NCI-H1436 treated with DMSO at 0.1 percent for 48 hours (cell line): ENCODE measurements at places on chromosomes 2 and 18.

GRCh38 chr2:200380833-200381542 lies 74.5 kb downstream of the SPATS2L start:
- no peak for DNase-seq

- no peak for DNase-seq
Observed at GRCh38 chr2:29024882-29025430, 43.9 kb downstream of the TOGARAM2 start.

- DNase-seq: no peak
Observed at GRCh38 chr18:57008001-57008686, 138.7 kb upstream of the BOD1L2 start.

DNA sequence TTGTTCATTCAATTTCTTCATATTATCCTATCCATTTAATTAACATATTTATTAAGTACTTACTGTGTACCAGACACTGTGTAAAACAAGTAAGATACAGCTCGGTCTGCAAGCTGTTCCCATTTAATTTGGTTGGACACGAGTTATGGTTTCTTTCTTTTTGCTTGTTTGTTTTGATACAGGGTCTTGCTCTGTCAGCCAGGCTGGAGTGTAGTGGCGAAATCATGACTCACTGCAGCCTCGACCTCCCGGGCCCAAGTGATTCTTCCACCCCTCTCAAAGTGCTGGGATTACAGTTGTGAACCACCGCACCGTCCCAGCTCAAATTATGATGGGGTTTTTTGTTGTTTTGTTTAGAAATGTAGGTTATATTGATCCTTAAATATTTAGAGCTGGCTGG lies 9.0 kb downstream of the CYBRD1 start:
- DNase-seq: no peak

DNA sequence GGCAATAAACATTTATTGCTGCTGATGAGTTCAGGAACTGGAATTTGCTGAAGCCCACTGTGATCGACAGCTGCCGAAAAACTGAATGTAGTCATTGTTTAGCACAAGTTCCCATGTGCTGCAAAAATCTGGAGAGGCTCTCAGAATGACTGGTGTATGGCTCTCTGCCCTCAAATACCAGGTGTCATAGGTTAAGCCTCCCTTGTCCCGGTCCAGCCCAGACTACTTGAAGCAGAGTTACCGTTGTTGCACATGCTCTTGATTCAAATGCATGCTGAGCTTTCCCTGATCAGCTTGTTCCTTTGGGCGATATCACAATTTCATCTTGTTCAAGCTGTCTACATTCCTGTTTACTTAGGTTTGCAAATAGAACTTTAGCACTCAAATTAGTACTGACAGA lies 625.2 kb downstream of the CPS1 start:
- no peak for DNase-seq

- no peak for DNase-seq
Observed at GRCh38 chr18:46657115-46657955, at the start of gene LOXHD1. TSS of gene LOXHD1 (minus strand) at chr18:46657220. CDS start at chr18:46657033, 187 bp downstream.

DNA sequence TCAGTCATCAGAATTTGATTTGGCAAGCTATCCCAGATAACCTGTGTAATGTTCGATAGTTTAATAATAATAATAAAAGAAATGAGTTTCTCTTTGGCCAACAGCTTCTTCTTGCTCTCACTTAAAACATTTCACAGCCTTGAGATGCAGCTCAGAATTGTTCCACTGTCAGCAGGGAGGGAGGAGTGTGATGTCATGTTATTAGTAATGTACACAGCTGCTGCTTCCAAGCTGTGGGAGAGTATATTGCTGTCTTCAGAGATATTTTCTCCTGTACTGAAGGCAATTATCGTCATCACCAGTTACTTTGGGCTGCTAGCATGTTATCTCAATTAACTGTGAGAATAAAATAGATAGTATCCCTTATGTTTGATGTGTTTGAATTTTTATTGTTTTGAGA lies 146.9 kb upstream of the MAP3K20 start:
- no peak for DNase-seq

GRCh38 chr18:34098109-34098508 lies 126.6 kb downstream of the NOL4 start:
- no peak for DNase-seq

- no peak for DNase-seq
Observed at GRCh38 chr2:178732913-178733312, 74.3 kb downstream of the TTN start.

- no peak for DNase-seq
Observed at GRCh38 chr2:205642599-205643356, 39.5 kb upstream of the NRP2 start.

DNA sequence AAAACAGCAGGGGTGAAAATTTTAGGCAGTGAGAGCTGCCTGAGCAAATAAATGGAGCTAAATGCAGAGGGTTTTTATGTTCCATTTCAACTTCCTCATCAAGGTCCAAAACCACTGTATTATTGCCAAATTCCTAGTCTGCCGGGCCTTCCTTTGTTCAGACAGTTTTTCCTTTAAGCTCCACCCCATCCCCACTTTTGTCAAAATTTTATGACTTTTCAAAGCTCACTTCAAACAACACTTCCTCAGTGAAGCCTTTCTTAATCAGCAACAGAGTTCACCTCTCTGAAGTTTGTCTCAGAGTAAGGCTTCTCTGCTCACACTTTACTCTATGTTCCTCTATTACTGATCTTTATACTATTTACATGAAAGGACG lies 81.3 kb downstream of the CERKL start:
- DNase-seq: no peak

GRCh38 chr2:225334514-225334913 lies 65.0 kb upstream of the NYAP2 start:
- peak; percentile 90 for DNase-seq

DNA sequence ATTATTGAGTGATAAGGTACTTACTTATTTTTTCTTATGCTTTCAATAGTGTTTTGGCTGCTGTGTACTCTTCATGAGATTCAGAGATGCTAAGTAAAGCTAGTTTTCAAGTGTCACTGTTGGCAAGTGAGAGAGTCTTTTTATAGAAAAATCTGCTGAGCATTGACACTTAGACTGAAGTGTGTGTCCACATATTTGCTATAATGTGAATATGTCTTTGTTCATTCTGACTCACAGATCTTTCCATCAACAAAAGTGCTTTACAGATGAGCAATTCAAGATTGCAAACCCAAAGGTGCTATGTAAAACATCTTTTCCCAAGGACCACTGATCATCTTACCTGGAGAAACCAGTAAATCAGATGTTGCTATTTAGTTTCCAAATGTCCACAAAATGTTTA lies 410.6 kb upstream of the FIGN start:
- DNase-seq: no peak

- DNase-seq: no peak
Observed at GRCh38 chr2:200426754-200427153, 83.1 kb downstream of the KCTD18 start.

- DNase-seq: no peak
Observed at GRCh38 chr2:86352727-86353221, 15.3 kb upstream of the REEP1 start.

GRCh38 chr2:28344756-28345373 lies 47.8 kb upstream of the FOSL2 start:
- DNase-seq: no peak

DNA sequence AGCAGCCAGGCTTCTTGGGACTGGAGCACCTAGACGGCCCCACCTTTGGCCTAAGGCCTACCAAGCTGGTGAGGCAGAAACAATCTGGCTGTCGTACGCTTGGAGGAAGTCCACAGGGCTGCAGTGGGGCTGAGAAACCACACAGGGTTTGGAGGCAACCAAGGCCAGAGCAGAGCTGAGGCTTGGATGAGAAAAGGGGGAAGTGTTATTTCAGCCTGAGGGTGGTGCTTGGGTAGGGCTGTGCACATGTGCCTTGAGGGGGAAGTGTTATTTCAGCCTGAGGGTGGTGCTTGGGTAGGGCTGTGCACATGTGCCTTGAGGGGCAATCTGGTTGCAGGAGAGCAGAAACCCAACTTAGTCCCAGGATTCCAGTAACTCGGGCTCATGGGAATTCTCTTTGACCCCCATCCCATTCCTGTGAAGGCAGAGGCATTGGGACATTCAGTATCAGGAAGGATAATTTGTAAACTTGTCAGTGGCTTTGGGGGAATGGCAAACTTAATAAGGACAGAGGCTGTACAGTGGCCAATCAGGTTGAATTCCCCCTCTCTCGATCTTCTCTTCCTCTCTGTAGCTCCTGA lies 971 bp upstream of the FBXO41 start:
- no peak for DNase-seq

- no peak for DNase-seq
Observed at GRCh38 chr2:26018184-26019055, 15.5 kb upstream of the RAB10 start.

DNA sequence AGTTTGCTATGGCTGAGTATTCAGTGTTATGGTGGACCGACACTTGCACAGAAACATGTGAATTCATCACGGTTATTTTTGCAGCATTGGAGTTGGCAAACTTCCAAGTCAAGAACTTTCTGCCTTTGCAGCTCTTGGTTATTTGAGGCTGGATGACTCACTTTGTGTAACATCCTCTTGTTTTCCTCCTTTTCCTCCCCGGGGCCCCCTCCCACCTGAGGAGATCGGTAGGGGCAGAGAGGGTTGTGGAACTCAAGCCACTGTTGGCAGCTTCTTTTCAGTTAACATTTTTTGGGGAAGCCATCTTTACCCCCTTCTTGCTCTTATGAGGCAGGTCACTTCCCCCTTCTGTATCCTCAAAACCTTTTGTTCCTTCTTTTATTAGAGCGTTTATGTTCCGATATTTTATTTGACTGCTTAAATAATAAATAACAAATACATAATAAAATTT lies 48.6 kb downstream of the DDX1 start:
- DNase-seq: no peak

- no peak for DNase-seq
Observed at GRCh38 chr2:71191570-71191943, 35.3 kb downstream of the PAIP2B start.

GRCh38 chr2:195632856-195633572 lies 24.0 kb upstream of the SLC39A10 start:
- DNase-seq: no peak

GRCh38 chr18:37566479-37567060 lies 972 bp upstream of the CELF4 start:
- no peak for DNase-seq

DNA sequence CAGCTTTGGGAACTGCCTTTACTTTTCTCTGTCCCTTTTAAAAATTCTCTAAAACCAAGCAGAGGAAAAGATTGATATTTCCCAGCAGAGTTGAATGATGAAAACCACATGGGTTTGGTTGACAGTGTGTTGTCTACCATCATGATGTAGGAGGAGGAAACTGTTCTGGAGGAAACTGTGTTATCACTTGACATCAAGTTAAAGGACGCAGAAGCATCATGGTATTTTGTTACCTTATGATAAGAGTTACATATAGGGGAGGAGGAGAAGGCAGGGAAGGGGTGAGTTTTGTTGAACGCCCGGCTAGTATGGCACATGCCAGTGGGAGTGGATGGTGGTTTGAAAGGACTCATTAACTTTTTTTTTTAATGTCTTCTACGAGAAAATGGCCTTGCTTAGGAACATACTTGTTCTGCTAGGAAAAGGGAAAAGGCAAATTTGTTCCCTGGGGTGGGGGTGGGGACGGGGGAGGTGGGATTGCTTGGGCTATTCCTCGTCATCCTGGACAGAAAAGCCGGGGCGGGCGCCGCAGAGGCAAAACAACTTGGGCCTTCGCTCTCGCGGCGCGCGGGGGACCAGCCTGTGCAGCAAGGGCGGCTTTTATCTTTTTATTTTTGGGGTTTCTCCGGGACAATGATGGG lies 766 bp downstream of the TMEM17 start:
- DNase-seq: no peak

DNA sequence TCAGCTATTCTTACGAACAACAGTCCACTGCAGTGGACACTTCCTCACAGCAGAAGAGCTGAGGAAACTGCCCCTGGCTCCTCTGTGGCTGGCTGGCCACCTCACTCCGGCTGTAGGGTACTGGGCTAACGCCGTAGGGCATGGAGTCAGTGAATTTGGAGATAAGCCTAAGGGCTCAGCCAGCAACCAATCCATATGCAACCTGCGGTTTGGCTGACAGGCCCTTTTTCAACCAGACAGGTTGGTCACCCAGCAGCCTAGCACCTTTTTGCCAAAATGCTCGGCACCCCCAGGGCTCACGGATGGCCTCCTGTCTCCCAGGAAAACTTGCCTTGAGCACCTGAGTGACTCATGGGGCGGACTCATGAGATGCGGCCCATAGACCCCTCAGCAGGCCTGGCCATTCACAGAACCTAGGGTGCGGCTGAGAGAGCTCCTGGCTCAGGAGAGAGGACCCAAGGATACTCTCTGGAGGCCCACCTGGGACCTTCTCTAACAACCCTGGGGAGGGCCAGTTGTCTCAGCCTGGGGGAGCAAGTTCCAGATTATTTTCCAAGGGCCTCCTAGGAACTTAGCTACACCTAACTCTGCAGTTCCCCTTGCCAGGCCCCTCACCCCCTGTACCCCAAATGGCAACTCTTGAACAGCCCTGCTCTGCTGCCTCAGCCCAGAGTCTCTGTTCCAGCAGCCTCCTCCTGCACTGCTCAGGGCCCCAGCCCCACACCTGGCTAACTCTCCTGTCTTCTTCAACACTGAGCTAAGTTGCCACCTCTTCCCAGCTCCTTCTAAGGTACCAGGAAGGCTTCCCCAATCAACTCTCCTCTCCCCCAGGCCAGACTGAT lies 252.1 kb downstream of the CYP26B1 start:
- no peak for DNase-seq

DNA sequence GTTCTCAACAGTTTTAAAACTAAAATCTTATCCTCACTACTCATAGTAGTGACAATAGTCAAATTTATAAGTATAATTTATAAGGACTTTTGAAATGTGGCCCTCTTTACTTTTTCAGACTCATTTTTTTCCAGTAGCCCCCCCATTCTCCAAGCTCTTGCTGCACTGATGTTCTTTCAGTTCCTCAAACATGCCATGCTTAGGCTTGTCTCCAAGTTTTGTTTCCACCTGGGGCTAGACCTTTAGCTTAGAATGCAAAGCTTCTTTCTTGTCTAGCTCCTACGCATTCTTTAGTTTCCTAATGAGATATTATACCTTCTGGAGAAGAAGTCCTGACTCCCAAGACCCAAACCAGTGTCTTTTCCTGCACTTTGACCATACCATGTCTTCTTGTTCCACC lies 222.6 kb downstream of the NOL4 start:
- no peak for DNase-seq

DNA sequence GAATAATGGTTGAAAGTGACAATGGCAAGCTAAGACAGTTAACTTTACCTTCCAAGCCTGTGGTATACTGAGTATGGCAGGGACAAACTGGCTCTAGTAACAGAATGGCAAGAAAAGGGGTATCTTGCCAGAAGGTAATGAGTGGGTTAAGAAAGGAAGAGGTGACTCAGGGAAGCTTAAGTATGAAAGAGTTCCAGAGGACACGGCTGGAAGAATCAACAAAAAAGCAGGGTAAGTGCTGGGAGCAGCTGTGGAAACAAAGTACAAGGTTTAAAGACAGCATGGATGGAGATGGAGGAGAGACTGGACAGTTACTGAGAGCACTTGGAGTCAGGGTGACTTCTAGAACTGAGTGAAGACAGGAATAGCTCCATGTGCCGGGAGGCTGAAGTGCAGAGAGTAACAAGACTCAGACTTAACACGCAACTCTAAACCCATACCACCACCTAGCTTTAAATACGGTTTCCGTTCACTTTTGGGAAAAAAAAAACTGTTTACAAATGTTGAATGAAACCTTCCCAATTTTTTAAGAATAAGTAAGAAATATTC lies 69.0 kb downstream of the REV1 start:
- no peak for DNase-seq
